Right kidney (tissue), 9 donors: ENCODE measurements at places on chromosomes 3 and 15.

DNA sequence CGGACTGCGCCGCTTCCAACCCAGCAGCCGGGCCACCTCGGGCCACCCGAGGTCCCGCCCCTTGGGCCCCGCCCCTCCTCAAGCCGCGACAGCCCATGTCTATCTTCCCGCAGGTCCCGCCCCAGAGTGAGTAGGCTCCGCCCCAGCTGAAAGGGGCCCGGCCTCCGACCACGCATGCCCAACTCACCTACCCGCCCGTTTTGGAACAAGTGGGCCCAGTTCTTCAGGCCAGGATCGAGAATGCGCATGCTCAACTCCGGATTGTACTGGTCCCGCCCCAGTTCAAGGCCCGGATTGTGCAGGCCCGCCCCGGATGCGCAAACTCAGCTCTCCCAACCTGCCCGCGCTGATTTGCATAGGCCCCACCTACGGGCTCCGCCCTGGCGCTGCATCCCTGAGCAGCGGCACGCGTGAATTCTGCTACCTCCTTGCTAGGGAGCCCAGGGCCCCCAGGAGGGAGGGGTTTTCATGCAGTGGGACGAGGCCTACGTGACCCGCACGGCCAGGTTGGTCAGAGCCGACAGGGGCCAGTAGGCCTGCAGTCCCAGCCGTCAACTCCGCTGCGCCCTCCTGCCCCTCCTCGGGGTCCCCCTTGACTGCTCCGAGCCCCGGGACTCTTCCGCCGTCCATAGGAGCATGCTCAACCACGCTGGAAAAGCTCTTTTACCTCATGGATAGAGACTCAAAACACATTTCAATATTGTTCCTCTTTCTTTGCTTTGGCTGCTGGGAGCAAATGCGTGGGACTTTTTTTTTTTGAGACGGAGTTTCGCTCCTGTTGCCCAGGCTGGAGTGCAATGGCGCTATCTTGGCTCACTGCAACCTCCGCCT is at the start of gene PFKFB4:
TSS of gene PFKFB4 (minus strand) at position 8 of the 831 bp plus-strand sequence. CDS start 26 bp downstream, outside the sequence.
- peak; percentile 94 for DNase-seq

DNA sequence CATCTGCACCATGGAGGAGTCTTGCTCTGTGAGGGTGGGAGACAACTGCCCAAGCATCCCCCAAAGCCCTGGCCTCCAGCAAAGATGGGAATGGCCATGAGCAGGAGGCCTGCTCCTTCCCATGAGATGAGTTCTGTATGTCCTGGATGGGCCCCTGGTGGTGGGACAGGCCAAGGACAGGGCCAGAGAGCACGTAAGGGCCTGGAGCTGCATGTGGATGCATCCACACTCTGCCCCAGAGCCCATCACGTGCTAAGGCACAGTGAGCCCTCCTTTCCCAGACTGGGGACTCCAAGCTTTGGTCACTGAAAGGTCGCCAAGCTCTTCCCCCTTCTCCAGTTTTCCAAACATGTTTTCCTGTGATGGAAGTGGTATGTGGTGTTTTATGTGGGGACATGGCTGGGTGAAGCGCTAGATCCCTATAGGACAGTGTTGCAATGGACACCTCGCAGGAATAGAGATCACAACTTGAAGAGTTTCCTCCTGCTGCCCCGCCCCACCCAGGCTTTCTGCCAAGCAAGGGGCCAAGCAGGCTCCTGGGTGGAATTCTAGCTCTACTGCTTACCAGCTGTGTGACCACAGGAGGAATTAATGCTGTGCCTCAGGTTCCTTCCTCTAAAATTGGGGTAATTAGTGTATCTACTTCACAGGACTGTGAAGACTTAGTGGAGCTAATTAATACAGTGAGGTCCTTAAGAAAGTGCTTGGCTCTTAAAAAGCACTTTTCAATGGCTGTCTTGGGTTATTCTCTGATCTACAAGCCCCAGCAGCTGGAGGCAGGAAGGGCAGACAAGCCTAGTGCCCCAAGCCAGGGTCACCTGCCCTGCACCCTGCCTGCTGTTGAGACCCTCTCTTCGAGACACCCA is 106.4 kb upstream of the RPL32 start:
- DNase-seq, result no peak

DNA sequence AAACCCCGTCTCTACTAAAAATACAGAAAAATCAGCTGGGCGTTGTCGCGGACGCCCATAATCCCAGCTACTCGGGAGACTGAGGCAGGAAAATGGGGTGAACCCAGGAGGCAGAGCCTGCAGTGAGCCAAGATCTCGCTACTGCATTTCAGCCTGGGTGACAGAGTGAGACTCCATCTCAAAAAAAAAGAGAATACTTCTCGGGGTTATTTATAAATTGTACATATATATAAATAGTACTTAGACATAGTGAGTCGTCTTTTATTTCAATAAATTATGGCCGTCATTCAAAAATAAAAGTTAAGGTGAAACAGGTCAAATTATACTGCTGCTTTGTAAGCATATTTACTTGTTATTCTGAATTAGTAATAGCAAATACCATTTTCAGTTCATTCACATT is 12.1 kb upstream of the EBLN2 start:
- DNase-seq, result no peak

GRCh38 chr3:159186581-159186980 is 384.7 kb downstream of the MFSD1 start:
- DNase-seq, result no peak

DNA sequence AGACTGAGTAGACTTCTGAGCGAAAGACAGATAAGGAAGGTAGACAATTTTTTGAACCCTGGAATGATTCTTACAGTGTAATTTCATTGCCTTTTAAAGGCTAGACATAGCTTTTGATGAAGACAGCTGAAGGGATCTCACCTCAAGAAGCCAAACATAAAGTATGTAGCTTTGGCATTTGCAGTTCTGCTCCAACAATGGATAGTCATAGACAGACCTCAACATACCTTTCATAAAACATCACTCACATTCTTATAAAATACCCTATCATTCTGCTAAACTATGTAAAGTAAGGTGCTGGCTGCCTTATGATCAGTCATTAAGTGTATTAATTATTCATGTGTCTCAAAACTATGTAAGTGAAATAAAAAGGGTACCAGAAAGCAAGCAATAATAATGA is 70.0 kb downstream of the UBE3A start:
- no peak for DNase-seq

- peak; percentile 43 for DNase-seq
Measured at GRCh38 chr3:183161552-183162336, 790 bp downstream of the LAMP3 start.

DNA sequence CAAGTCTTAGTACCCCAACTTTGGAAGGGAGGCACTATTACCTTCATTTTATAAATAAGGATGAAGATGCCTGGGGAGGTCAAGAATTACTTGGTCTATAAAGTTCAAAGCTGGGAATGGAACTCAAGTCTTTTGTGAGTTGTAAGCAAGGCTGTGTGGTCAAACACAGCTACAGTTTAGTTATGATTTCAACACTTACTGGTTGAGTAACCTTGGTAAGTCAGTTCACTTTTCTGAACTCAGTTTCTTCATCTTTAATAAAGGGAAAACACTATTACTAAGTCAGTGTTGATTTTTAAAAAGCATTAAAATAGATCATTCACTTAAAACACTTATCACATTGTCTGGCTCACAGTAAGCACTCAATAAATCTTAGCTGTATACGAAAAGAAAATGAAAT is 200.4 kb upstream of the ADAMTS9 start:
- DNase-seq, result no peak

- DNase-seq, result no peak
Measured at GRCh38 chr15:75185271-75186029, 16.2 kb upstream of the C15orf39 start.

GRCh38 chr15:34126522-34126921 is 24.6 kb downstream of the PGBD4 start:
- DNase-seq, result no peak

- DNase-seq, result peak; percentile 25
Measured at GRCh38 chr15:73273181-73274002, 95.4 kb downstream of the HCN4 start.

DNA sequence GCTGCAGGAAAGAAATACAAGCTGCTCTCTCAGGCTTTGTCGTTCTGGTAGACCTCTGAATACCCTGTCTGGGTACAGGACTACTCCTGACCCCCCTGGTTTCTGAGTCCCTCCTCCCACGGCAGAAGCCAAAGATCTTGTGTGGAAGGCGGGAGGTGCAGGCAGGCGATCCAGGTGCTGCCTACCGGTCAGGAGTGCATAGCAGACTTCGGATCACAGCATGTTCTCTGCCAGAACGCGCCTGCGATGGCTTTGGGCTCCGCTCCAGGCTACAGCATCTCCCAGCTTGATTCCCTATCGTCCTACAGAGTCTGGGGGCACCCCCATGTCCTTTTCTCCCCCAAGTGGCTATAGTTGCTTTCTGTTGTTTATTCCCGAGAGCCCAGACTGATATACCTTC is 2.5 kb upstream of the CFAP100 start:
- no peak for DNase-seq

GRCh38 chr3:31095255-31095654 is 200.8 kb upstream of the GADL1 start:
- no peak for DNase-seq

GRCh38 chr15:42730135-42730534 is 6.8 kb downstream of the CDAN1 start:
- no peak for DNase-seq

DNA sequence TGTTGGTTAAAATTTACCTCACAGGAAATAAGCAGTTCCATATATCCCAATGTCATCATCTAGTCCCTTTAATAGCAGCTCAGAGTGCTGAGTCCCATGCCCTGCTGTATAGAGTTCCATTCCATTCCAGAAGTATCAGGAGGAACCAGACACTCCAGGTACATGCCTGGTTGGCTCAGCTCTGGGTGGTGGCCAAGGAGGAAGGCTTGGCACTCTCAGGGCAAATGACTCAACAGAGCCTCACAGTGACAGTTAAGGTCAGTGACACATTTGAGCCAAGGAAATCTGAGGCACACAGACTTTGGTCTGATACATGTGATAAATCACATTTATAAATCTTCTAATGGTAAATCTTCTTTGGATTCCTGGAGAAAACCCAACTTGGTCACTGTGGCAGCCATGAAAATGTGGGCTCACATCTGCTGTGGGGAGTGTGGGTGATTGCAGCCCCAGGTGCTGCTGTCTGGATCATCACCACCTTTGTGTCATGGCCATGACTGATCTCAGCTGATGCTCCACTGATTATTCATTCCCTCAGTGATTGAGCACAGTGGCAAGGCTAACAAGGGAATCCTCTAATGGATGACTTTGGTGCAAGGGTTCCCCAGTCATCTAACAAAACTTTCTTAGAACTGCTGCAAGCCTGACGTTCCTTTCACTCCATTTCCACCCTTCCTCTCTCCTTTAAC is 9.3 kb downstream of the HHLA2 start:
- DNase-seq, result no peak

GRCh38 chr3:134009345-134010000 is 20.3 kb downstream of the SLCO2A1 start:
- no peak for DNase-seq

- no peak for DNase-seq
Measured at GRCh38 chr3:56845505-56845904, 43.8 kb upstream of the ARHGEF3 start.

GRCh38 chr15:44101944-44102343 is 93.1 kb downstream of the FRMD5 start:
- DNase-seq, result no peak

- DNase-seq, result no peak
Measured at GRCh38 chr15:98505611-98506031, 142.7 kb upstream of the IGF1R start.

GRCh38 chr3:134911586-134912548 is 116.8 kb downstream of the EPHB1 start:
- DNase-seq, result no peak

GRCh38 chr3:177278016-177278415 is 80.7 kb upstream of the TBL1XR1 start:
- no peak for DNase-seq

DNA sequence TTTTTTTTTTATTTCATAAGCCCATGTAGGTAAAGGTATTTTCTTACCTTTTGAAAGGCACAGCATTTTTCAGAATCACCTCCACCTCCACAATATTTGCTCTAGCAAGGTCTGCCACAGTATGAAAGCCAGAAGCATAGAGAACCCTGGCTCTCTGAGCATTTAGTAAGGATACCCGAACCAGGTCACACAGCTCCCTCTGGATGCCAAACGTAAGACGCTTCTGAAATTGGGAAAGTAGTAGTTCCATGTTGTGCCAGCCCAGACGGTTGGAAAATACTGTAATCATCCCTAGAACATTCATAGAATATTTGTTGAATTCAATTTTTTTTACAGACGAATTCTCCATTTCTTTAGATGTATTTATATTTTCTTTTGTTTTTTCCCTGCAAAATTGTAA is 52.4 kb downstream of the POLQ start:
- no peak for DNase-seq

- no peak for DNase-seq
Measured at GRCh38 chr3:129519896-129520715, 8.3 kb upstream of the RHO start.

DNA sequence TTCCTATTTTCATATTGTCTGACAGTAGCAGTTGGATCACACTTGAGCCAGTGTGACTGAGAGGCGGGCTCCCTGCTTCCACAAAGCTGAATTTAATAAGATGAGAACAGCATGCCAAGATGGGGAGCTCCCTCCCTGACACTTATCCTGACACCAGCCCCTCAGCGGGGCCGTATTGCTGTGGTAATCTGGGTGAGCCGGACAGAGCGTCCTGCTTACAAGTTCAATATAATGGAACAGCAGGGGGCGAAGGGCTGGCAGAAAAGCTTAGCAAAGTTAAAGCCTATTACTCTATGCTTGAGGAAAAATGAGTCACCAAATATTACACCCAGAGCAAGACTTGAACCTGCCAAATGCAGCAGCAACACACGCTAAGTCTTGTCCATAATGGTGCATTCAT is 163.8 kb upstream of the CMC1 start:
- no peak for DNase-seq

DNA sequence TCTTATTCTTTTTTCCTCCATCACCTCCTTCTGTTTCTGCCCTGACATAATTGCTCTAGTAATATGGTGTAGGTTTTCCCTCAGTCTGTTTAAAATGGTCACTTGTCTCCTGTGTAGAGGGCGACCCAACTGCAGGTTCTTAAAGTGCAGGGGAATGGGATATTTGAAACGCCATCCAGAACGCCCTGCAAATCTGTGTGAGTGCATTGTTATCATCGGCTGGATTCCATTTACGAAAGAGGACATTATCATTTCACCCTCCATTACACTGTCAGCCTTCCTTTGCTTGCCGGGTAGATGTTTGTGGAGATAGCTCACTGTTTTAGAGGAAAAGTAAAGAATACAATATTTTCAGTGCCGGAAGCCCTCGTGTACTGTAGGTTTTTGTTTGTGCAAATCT is 354.0 kb downstream of the LRTM1 start:
- no peak for DNase-seq

DNA sequence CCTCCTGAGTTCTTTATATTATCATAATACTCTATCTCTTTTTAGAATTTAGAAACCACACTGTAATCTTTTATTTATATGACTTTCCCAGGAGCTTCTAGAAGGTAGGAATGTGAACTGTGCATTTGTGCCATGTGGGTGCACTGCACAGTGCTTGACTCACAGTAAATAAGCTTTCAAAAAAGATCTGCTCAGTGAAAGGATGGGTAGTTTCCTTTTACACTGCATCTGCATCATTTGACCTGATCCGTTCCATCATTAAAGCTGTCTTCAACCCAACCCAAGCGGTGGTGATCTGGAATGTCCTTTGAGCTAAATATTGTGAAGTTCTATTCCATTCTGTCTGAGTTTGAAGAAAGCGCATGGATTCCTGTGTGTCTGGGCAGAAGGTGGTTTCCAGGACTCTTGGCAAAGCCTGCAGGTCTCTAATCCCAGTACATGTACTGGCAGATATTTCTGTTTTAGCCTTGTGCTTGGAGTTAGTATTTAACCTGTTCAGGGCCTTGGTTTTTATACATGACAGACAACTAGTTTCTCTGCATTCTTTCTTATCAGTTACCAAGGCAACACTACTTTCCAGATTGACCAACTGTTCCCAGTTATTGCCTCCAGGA is 96.7 kb downstream of the DHX30 start:
- no peak for DNase-seq

- no peak for DNase-seq
Measured at GRCh38 chr3:173913397-173913796, 515.9 kb downstream of the NLGN1 start.
